Suprapubic skin (tissue), 4 donors: ENCODE measurements at places on chromosomes 6 and 20. TPM values are rescaled to one million over a fixed set of nuclear protein-coding genes. Genes with fewer than 3 reads are reported as not detected.

The PFDN4 gene
- total RNA-seq = 41.2 TPM

The TBXT gene
- total RNA-seq = not detected

GRCh38 chr20:52493171-52493721 is 301.7 kb upstream of the ZFP64 start:
- no peak for DNase-seq

- DNase-seq = no peak
These were observed 40.1 kb downstream of the TRMT6 start for GRCh38 chr20:5910186-5910585.

- no peak for DNase-seq
These were observed 506 bp downstream of the CITED2 start for GRCh38 chr6:139373928-139374356.

GRCh38 chr6:29793036-29793356 is 34.6 kb upstream of the HLA-G start:
- no peak for DNase-seq

The MYL9 gene
- total RNA-seq = 31.0 TPM

DNA sequence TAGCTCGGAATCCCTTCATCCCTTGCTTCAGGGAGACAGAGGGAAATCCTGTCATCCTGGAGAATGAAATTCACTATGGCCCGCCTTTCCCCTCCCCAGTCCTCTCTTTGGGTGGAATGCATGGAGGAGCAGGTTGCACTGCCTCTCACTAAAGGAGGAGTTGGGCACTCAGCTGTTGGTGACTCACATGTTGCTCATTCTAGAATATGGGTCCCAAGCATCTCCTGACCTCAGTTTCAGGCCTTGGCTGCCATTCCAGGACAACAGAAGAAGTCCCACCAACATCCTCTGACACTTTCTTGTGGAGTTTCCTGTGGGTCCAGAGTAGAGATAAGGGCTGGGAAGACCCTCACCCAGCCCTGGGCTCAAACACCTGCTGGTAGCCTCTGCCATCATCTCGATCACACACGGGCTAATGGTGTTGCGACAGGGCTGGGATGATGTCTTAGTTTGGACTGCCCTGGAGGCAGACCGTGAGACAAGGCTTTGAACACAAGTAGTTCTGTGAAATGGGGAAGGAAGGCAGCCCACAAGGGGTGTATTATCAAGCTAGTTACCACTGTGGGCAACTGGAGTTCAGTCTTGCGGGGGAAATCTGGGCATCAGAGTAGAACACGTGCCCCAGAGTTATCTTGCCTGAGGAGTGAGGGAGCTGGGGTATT is 52.4 kb upstream of the RNF24 start:
- DNase-seq = no peak

DNA sequence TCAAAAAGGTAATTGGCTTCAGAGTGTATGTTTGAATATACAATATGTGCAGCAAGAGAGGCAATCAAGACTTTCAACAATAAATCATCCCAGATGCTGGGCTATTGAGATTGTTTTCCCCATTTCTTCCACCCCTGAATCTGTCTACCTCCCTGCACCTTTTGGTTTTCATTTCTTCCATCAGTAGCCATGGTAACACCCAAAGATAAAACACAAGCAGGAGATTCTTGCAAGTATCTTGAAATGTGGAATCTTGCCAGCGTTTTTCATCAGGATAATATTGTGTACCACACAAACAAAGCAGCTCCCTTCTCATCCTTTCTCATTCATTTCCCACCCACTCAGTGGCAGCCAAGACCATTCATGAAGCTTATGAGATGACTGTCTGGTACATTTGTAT is 73.0 kb upstream of the NRSN1 start:
- DNase-seq = no peak

DNA sequence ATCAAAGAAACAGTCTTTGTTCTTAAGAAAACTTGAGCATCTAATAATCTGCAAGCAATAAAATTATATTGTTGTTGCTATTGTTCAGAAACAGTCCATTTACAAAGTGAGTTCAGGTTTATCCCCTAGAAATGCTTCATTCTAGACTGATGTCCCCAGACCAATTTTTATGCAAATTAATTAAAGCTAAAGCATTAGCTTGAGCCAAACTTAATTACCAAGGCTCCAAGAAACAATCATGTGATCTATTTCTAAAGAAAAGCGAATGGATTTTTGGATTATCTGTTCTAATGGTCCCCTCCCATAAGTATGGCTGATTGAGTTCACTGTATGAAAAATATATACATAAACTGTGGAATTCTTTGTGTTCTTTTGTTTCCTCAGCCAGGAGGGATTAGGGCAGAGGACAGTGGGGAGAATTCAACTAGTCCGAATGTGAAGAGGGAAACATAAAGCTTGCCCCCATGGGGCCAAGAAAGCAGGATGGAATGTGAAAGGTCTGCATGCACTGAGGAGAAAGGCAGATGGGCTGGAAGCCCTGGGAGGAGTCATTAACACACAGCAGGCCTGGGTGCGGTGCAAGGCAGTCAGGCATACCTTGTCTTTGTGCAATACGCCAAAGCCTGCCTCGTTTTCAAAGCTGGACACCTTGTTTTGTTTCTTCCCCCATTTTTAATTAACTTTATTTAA is 597.1 kb downstream of the KIF16B start:
- DNase-seq = no peak

The EYA2 gene
- total RNA-seq = 2.3 TPM

DNA sequence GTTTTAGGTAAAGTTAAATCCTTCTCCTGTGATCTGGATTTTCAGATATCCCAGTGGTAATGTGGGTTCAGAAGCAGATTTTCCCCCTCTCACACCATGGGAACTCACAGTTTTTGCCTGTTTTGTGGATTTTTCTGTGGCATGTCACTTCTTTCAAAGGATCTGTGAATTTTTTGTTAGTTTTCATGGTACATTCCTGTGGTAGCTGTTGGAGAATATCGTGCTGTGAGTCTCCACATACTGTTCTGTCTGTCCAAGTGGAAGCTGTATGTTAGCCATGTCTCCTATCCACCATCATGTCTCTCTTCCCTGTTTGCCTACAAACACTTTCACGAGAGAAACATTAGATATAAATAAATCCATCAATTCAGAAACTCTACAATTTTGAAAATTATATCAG is 378.7 kb upstream of the ADGRB3 start:
- DNase-seq = no peak

DNA sequence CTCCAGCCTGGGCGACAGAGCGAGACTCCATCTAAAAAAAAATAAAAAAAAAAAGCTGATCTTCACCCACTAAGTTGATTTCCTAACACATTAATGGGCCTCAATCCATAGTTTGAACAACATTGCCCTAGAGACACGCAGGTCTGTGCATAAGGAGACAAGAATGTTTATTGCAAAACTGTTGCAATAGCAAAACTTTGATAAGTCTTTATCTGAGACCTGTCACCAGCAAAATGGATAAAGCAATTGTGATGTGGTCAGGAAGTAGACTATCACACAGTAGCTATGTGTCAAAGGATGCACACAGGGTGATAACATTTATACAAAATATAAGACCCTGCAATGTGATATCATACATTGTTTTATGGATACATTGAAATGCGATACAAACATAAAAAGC is 4.2 kb upstream of the ITPR3 start:
- DNase-seq = no peak

- DNase-seq = no peak
These were observed 519.4 kb upstream of the JAG1 start for GRCh38 chr20:11193241-11193640.

The MGME1 gene
- 31.0 TPM for total RNA-seq

DNA sequence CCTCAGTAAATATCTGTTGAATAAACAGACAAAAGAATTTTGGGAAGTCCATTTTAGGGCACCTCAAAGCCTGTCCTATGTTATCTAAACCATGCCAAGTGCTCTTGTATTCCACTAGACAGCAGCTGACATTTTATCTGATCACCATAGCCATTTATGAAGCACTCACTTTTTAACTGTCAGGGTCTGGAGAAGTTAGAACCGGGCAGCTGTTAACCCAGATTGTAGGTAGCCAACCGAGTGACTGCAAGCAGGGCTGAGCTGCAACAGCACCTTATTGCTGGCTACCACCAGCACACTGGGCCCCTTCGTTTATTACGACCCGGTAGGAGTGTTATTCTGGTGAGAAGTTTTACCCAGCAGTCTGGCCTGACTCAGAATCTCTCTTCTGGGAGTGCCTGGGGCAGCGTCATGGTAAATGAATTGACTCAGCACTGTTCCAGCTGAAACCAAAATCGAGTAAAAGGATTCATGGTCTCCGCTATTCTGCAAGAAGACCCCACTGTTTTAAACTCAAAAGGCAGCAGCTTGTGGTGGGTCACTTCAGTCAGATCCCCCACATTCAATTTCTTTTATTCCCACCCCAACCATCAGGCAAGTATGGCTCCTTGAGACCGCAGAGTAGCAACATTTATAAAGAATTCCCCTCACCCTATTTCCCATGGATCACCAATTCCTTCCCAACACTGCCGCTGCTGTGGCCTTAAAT is 1.7 kb downstream of the UBE2V1 start:
- peak; percentile 13 for DNase-seq

GRCh38 chr6:152338335-152339125 is 298.6 kb downstream of the SYNE1 start:
- no peak for DNase-seq

DNA sequence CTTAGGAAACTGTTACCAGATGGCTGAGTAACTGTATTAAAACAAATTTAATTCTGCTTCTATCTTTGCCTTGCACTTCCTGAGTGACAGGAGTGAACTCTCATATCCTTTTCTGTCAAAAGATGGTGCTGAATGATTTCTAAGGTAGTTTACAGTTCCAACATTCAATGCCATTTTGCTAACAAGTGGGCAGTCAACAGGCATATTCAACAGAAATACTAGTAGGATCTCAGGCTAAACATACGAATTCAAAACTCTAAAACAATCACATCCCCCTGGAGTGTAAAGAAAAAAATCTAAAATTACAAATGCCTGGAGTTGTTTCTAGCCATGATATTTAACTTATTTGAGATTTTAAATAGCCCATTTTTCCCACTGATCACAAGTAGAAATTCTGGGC is 6.7 kb downstream of the PSMB9 start:
- no peak for DNase-seq

The EDN3 gene
- total RNA-seq = 0.97 TPM

DNA sequence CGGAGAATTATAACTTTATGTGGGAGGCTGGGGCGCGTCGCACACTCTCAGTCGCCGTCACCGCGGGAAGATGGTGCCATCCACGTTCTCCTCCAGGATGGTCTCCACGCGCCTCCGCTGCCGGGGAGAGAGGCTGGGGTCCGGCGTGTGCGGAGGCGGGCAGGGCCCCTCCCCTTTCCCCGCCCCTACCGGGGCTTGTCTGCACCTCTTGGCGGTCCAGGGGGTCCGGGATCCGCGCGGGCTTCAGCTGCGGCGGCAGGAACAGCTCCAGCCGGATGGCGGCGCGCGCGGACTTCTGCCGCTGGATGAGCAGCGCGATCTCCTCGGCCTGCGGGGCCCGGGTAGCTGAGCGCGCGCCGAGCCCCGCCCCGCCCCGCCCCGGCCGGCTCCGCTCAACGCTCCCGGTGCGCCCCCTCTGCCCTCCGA is 807 bp downstream of the LKAAEAR1 start:
- DNase-seq = no peak

DNA sequence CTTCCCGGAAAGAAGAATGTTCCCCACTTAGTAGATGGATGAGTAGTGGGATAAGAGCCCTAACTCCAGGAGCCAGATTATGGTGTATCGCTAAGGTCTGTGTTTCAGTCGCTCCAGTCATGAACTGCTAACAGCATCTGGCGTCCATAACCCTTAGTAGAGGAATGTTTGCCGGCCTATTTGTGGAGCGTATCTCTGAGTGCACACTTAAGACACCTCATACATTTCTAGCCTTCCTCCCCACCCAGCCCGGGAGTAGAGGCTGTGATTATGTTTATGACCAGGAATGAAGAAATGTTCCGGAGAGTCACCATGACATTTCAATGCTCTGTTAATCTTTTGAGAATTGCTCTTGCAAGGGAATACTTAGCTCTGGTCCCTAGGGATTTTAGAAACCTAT is 251.1 kb upstream of the SOX4 start:
- DNase-seq = no peak

DNA sequence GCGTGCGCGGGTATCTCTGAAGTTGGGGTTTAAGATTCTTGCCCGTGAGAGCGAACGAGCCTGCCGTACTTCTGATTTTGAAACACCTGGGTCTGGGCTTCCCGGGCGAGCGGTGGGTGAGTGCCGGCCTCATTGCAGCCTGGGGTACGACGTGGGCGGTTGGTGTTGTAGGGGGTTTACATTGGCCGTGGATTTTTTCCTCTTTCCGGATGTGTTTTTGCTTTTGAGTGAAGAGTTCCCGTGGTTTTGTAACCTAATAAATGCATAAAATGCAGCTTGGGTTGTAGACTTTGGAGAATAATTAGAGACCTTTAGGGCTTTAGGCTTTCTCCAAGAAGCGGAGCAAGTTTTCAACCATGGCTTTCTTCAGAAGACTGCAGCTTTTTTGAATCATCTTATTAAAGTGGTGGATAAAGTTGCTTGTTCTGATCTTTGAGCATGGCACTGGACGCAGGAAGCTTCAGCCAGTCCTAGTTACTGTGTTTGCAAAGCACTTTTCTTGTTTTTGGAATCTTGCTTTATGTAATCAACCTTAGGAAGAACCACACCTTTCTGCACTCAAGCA is 314 bp downstream of the FARS2 start:
- DNase-seq = no peak

The TBX18 gene
- total RNA-seq = 4.2 TPM

The GUCA1A gene
- total RNA-seq = not detected

GRCh38 chr6:71248306-71248765 is 40.3 kb upstream of the OGFRL1 start:
- no peak for DNase-seq
